ENCODE measurements at places on chromosomes 11 and 22.

DNA sequence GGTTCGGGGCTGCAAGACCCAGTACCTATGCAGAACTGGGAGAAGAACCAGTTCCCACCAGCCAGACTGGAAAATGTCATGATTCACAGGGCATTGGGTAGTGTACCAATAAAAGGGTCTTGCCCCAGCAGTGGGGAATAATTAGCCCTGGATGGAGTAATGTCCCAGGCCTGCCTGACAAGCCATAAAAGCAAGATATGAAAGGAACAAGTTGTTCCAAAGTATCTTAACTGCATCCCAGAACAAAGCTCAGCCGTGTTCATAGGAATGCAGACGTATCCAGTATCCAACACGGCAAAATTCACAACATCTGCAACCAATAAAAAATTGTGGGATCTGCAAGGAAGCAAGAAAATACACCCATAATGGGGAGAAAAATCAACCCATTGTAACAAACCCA is 47.9 kb downstream of the ASCL2 start:
- DNase-seq: no peak

DNA sequence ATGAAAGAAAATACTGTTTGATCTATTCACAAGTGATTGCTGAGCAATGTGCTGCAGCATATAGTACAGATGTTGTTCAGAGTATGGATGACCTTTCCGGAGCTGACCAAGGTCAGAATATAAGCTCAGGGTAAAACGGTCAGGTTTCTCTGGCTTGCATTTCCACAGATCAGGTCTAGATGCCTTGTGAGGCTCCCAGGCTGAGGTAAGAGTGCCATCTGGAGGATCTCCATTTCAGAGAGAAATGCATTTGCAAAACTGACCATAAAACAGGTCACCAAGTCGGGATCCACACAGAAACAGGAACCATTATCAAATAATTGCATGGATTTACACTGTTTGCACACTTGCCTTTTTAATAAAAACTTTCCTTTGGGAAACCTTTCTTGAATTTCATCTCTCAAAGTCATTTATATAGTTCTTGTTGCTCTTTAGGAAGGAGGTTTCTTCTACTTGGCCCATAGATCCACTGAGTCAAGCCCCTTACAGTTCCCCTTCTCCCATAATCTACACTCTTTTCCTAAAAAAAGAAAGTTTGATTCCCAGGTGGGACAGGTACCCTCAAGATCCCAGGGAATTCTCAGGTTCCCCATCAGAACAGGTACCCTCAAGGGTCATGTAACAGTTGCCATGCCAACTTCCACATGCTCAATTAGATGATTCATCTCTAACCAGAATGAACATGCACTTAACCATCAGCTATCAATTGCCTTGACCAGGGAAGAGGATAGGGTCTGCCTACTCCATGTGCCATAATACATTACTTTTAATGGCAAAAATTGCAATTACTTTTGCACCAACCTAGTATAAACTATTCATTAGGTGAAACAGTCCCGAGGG is 25.0 kb upstream of the TMPRSS5 start:
- DNase-seq: peak; percentile 45

GRCh38 chr11:132590986-132591385 is 941.3 kb downstream of the OPCML start:
- no peak for DNase-seq

- DNase-seq: no peak
These were observed 582.2 kb downstream of the DLG2 start for GRCh38 chr11:85044911-85045310.

GRCh38 chr11:130848361-130849214 is 67.7 kb downstream of the SNX19 start:
- no peak for DNase-seq

- DNase-seq: no peak
These were observed 29.1 kb upstream of the COMT start for GRCh38 chr22:19912271-19912999.

DNA sequence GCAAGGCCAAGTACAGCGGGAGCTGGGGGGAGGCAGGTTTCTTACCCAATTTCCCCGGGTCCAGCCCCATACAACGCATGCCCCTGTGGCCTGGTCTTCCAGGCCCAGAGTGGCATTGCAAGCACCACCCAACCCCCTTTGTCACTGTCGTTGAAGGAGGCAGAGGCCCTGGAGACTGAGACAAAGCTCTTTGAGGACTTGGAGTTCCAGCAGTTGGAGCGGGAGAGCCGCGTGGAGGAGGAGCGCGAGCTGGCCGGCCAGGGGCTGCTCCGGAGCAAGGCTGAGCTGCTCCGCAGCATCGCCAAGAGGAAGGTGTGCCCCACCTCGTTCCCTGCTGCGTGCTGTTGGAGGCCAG is 27.8 kb downstream of the PHLDB1 start:
- no peak for DNase-seq

DNA sequence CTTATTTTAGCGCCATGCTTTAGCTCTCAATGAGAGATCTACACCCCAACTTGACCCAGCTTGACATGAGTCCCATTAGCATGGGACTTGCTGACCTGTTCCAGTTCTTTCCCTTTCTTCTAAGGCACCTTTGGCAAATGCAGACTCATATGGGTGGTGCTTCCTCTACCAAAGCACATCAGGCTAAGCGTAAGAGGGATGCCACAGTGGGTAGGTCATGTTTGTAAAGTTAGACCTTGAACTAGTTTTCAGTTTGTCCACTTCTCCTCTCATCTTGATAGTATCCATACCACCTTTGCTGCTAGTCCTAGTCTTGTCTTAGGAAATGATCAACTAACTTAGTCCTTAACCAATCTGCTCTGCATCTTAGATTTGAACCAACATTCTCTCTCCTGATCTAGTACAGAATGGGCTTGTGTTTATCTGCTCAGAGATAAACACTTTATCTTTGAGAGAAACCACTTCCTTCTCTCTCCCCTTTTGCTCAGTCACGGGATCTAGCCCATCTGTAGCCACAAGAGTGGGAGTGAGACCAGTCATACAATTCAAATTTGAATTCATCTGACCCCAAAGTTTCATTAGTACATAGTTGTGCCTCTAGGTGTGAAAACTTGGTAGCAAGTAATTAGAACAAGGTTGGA is 72.1 kb upstream of the CD44 start:
- DNase-seq: no peak

- DNase-seq: no peak
These were observed 6.9 kb downstream of the MCAT start for GRCh38 chr22:43136255-43136654.

DNA sequence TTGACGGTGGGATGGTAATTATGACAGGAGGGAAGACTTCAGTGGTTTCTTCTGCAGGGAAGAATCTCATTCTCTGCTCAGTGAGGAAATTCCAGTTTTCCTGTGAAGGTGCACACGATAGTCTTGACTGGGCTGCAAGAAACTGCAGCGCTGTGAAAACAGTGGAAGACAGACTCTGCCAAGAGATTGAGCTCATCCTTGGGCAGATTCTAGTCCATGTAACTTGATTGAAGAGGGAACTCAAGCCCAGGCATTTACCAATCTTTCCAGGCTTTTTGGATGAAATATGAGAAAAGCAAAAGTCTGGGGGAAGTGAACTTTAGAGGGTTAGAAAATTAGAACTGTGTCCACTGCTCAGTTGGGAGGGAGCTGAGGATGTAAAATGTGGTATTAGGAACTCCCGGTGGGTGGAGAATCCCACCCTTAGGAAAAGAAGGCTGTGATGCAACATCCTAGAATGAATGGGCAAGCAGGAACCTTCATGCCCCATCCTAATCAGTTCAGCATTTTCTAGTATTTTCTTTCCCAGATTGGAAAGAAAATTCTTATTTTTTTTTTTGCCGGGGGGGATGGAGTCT is 212.6 kb downstream of the DBX1 start:
- DNase-seq: no peak

GRCh38 chr11:4605057-4605456 is 3.0 kb downstream of the TRIM68 start:
- DNase-seq: no peak

- no peak for DNase-seq
These were observed 7.6 kb downstream of the KLHL35 start for GRCh38 chr11:75425422-75425821.

DNA sequence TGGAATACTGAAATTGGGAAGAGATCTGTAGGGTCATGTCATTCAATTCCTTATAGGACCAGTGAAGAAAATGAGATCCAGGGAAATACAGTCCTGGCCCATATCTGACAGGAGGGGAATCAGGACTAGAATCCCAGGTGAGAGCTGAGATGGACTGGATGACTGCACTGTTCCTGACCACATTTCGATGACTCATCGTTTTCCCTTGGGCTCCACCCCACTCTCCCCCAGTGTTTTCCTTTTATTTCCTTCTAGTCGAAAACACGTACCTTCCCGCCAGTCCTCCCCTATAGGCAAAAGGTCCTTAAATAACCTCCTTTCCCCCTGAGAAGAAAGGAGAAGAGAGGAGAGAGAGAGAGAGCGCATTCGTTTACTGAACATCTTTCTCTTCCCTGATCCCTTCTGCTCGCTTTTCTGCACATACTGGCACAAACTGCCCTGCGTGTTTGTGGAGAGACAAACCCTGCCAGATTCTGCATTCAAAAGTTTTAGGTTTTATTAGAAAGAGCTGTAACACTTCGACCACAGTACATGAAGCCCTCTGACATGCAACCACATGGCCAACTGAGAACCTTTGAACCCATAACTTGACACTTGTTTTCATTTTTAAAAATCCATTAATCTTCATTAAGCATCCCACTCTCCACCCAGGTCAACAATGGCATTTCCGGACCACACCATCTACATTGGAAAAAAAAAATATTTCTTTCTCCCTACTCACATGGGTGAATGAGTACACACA is 565.7 kb downstream of the METTL15 start:
- no peak for DNase-seq

GRCh38 chr11:69510471-69511357 is 29.3 kb downstream of the LINC01488 start:
- DNase-seq: no peak

- DNase-seq: no peak
These were observed 9.9 kb downstream of the RCOR2 start for GRCh38 chr11:63907063-63907462.

DNA sequence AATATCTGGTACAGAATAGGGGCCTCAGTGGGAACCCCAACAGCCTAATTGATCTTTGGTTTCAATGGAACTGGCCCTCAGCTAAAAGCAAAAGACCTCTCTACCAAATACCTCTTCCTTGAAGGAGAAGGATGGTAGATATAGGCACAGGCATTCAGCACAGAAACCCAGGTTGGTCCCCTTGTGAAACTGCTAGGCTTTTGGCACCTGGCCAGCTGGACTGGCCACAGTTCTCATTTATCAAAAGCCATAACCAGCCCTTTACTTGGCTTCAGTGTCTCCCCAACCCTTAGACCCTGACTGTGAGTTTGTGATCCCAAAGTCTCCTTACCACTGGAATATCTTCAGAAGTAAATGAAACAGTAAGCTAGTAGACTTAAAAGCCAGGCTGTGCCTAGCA is 152.9 kb downstream of the TENM4 start:
- no peak for DNase-seq

GRCh38 chr11:95443386-95443785 is 212.4 kb upstream of the SESN3 start:
- DNase-seq: no peak

- DNase-seq: no peak
These were observed 172.8 kb upstream of the B3GAT1 start for GRCh38 chr11:134584706-134585445.

DNA sequence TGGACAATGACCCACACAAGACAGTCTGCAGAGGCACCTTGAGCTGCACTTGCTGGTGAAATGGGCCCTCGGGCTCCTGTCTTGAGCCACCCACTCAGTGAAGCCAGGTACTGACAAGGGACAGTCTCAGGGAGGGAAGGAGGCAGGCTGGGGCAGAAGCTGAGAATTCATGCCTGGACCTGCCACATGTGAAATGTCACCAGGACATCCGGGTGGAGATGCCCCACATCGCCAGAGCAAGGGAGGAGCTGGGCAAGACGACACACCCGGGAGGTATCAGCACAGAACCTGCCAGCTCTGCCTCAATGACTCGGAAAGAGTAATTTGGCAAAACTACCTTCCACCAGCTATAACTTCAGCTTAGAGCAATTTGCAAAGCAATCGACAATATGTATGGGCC is 23.5 kb downstream of the CPT1A start:
- DNase-seq: no peak

- no peak for DNase-seq
These were observed 1.1 kb upstream of the AP2A2 start for GRCh38 chr11:924406-925157.

DNA sequence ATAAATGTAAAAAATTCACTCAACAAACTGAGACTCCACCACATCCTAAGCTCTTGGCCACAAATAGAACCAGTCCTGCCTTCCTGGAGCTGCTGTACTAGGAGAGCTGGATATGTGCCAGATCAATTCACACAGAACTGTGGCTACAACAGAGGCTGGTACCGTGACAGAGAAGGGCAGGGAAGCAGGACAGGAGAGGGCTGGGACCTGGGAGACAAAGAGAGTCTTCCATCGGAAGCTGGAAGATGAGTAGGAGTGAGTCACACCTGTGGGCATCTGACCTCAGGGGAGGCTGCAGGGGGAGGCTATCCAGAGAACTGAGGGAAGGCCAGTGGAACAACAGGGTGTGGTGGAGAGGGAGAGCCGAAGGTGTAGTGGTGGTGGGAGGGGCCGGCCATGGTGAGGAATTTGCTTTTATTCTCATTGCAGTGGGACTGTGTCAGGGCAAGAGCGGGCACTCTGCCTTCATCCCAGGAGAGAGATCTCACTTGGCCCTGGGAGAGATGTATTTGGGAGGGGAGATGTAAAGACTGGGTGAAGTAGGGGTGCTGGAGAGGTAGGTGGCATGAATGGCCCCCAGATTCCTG is 1.9 kb upstream of the LTBP3 start:
- DNase-seq: peak; percentile 33

DNA sequence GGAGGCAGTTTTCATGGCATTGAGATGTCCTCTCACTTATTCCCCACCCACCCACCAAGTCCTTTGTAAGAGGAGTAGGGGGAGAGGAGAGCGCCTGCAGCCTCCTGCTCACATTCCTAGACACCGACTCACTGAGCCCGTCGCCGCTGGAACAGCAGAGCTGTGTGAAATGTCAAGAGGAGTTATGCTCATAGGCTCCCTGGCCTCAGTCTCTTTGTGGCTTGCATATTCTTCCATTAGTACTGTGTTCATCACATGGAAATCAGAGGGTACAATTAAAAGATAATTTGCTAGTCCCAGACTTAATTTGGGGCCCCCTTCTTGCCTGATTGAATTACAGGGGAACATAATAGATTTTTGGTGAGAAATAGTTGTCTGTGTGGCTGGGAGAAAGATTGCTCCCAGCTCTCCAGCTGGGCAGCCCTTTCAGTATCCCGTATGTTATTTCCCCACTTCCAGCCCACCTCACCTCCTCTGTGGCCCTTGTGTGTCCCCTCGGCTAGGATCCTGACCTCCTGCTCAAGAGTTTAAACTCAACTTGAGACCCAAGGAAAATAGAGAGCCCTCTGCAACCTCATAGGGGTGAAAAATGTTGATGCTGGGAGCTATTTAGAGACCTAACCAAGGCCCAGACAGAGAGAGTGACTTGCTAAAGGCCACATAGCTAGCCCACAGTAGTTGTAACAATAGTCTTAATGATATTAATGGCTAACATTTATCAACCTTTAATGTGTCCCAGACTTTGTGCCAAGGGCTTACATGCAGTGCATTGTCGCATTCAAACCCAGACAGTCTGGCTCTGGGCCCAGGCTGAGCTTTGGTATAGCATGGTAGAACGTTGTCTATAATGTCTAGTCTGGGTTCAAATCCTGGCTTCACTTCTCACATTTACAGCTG is 32.2 kb downstream of the LIMK2 start:
- DNase-seq: no peak
